ENCODE measurements at places on chromosomes 2 and 18. TPM values are rescaled to one million over a fixed set of nuclear protein-coding genes. Genes with fewer than 3 reads are reported as not detected.

ARHGAP28 gene
- total RNA-seq = 1.1 TPM

NOP58 gene
- 22.8 TPM for total RNA-seq

C2orf15 gene
- total RNA-seq = not detected

TPRKB gene
- 45.9 TPM for total RNA-seq

ZSWIM2 gene
- total RNA-seq = not detected

C2orf68 gene
- total RNA-seq = 26.4 TPM

COQ10B gene
- 20.5 TPM for total RNA-seq

ACOXL gene
- total RNA-seq = not detected

MC5R gene
- total RNA-seq = not detected

CHRND gene
- not detected for total RNA-seq

KRTCAP3 gene
- total RNA-seq = 0.60 TPM

CSRNP3 gene
- total RNA-seq = 5.1 TPM

MARCO gene
- 19.7 TPM for total RNA-seq

HOXD12 gene
- not detected for total RNA-seq

KCTD1 gene
- 15.4 TPM for total RNA-seq

CCL20 gene
- not detected for total RNA-seq

IL1RN gene
- total RNA-seq = 0.89 TPM

B3GNT7 gene
- 9.1 TPM for total RNA-seq

C1QL2 gene
- not detected for total RNA-seq

TTR gene
- not detected for total RNA-seq

C2orf66 gene
- not detected for total RNA-seq

LYPD1 gene
- not detected for total RNA-seq
